AG04450 (cell line): ENCODE measurements at places on chromosomes 12 and 14.

DNA sequence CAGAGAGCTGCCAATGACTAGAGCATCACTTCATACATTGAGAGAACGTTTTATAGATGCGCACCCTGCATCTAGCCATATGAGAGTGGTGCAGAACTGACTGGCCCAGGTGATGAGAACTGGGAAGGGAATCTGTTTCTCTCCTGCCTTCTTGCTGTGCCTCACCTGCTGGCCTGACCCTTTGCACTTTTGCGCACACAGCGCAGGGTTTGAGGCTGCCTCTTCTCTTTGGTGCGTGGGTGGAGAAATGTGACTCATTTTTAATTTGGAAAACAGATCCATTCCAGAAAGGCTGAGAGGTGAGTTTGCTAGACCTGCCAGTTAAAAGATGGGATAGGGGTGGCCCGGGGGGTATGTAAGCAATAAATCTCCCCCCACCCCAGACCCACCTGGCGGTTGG, 453 bp upstream of the ESRRB start:
- no peak for DNase-seq

- no peak for DNase-seq
Measured at GRCh38 chr12:94714378-94715114, 64.2 kb upstream of the TMCC3 start.

GRCh38 chr14:72521045-72521444, 372.9 kb downstream of the DPF3 start:
- no peak for DNase-seq

DNA sequence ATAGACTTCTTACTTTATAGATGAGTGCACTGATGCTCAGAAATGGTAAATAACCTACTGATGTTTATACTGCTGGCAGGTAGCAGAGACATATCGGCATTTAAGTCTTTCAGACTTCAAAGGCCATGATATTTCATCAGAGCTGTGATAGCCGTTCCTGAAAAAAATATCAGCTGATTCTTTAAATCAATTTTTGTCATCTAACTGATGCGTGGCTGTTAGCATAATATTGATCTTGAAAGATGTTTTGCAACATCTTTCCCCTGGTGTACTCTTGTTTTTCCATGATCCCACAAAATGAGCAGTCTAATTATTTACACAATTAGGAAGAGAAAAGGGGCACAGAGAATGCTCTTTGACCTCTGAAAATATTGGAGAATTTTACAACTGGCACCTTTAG, 1.6 kb upstream of the SLCO1B1 start:
- DNase-seq = no peak

DNA sequence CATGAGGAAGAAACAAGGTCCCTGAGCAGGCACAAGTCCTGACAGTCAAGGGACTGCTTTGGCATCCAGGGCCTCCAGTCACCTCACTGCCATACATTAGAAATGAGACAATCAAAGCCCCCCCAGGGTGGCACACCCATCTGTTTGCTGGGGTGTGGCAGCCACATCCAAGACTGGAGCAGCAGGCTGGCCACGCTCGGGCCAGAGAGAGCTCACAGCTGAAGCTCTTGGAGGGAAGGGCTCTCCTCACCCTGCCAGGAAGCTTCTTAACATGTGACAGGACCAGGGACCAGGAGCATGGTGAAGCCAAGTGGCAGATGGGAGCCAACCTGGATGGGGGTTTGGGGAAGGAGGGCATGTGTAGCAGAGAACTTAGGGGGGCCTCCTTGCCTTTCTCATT, 10.0 kb downstream of the CACNB3 start:
- no peak for DNase-seq

DNA sequence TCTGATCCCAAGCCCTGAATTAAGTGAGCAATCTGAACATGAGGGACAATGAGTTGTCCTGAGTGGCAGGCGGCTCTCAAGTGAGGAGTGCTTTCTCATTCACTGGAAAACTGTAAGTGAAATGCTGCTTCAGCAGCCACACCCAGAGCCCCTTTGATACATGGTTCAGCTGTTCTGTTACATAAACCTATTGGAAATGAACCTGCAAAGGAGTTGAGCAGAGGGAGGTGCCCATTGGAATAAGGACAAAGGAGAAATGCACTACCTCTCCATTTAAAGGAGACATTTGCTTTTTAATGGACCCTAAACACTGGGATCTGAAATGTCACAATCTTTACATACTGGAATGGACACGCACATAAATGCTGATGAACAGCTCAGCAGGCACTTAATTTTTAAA, 169.9 kb downstream of the CACNA1C start:
- no peak for DNase-seq

GRCh38 chr14:32393119-32393518, 64.0 kb downstream of the AKAP6 start:
- DNase-seq = no peak

DNA sequence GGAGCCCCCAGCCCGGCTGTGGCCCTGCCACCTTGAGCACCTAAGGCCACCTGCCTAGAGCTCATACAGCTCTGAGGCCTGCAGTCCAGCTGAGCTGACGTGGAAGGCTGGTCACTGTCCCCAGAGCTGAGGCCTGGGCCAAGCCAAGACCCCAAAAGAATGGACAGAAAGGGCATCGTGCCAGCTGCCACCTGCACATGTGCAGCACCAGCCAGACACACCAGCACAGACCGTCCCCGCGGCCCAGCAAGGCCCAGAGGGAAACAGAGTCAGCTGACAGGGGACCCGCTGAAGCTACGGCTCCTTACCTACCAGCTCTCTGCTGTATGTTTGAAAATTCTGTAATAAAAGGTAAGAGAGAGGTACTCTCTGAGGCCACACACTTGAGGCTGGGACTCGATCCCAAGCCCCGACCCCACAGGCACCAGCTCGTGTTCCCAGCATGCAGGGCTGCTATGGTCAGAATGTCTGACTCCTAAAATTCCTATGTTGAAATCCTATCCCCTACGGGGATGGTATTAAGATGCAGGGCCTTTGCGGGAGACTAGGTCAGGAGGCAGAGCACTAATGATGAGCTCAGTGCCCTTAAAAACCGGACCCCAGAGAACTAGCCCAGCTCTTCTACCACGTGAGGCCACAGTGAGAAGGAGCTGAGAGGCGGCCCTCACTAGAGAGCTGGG, 25.4 kb downstream of the BRF1 start:
- peak; percentile 18 for DNase-seq

- no peak for DNase-seq
Measured at GRCh38 chr12:80838024-80838658, 99.6 kb downstream of the LIN7A start.

DNA sequence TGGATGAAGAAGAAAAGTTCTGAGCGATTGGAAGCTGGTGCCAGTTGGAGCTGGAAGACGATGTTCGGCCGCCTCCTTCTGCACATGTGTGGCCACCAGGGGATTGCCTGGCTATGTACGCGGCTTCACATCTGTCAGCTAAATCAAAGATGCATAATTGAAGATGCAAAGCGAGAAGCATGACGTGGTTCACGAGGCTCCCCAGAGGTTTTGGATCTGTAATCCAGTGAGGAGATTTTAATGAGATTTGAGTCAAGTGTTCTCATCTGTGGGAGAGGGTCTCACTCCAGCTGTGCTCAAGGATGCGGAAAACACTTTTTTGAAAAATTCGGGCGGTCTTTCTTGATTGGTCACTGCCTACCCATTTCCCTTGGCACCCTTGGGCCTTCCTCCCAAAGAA, 94.6 kb downstream of the PAX9 start:
- DNase-seq = no peak

- DNase-seq = peak; percentile 80
Measured at GRCh38 chr12:67456431-67456901, 187.3 kb downstream of the CAND1 start.

- DNase-seq = no peak
Measured at GRCh38 chr12:130451001-130451930, 113.6 kb downstream of the PIWIL1 start.

DNA sequence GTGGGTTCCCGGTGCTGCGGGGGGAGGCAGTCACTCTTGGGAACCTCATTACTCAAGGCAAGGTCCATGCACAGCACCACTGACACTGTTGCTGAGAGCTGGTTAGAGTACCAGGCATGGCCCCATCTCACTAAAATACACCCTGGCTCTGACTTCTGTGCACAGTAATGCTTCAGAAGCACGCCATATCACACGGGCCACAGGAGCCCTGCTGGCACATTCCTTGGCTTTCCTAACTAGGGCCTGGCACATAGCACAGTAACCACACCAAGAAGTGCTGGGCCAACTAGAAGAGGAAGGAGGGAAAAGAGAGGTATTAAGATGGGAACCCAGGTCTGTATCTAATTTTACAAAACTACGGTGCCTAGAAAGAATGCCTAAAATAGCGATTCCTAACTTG, 13.5 kb upstream of the RAB35 start:
- no peak for DNase-seq
